ENCODE measurements at places on chromosomes 5 and 9.

DNA sequence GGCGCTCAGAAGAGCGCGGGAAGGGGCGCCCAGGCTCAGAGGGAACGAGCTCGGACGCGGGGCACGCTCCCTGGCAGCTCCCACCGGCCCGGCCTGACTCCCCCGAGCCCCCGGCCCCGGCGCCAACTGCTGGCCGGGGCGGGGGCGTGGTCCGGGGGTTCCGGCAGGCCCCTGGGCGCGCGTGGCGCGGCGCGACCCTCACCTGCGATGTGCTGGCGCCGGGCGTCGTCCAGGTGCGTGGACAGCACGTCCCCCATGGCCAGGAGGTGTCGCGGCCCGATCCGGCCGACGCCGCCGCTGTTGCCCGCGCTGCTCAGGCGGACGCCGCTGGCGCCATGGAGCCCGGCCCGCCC lies 43.5 kb upstream of the STXBP1 start:
- no peak for DNase-seq

DNA sequence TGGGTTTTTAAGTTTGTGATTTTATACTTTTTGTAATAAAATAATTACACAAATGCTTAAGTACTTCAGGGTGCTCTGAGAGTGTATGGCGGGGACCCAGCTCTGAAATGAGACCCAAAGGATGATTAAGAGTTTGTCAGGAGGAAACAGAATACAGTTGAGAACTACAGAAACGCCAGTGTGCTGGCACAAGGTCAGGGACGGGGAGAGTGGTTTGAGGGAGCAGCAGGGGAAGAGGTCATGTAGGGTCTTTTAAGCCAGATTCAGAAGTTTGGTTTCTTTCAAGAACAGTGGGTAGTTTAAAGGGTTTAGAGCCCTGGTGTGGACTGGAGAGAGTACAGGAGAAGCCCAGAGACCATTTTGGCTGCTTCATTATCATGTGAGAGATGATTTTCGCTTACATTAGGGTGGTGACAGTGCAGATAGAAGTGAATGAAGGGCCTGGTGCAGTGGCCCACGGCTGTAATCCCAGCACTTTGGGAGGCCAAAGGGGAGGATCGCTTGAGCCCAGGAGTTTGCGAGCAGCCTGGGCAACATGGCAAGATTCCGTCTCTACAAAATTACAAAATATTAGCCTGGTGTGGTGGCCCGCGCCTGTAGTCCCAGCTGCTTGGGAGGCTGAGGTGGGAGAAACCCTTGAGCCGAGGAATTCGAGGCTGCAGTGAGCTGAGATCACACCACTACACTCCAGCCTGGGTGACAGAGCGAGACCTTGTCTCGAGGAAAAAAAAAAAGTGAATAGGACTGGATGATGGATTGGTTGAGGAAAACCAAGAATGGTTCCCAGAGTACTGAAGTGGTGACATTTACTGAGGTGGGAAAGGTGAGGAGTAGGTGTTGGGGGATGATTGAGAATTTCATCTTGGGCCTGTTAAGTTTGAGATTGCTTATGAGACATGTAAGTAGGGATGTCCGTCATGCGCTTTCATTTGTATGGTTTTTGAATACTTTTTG lies 1.4 kb upstream of the ETF1 start:
- peak; percentile 50 for DNase-seq

DNA sequence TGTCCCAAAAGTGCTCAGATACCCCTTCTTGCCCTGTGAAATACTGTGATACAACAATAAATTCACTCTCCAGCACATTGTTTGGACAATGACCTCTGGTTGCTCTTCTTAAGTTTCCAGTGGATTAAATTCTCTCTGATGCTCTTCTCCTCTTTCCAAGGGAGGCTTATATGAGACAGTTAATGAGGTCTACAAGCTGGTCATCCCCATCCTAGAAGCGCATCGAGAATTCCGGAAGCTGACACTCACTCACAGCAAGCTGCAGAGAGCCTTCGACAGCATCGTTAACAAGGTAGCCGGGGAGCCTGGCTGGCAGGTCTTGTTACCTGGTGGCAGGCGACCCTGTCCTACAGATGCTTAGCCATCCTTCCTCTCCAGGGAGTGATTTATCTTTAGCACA lies 226.5 kb downstream of the DOCK8 start:
- DNase-seq: no peak

DNA sequence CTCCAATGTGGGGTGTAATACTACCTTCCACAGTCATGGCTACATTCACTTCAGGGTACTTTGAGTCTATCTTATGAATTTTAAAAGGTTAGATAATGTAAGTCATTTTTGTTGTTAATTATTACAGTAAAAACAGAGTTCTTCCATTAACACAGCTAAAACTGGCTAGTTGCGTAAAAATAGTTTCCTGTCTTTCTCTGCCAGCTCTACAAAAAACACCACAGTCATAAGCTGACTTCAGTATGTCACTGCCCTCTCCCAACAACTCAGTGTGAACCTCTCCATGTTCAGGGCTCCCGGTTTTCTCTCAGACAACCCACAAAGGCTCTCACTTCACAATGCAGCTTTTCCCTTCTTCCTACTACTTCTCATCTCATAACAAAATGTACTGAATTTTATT lies 84.8 kb upstream of the ITGA1 start:
- no peak for DNase-seq

- DNase-seq: no peak
These were observed 262.9 kb upstream of the DMAC1 start for GRCh38 chr9:8062459-8062858.

GRCh38 chr9:70324963-70325362 lies 66.2 kb downstream of the SMC5 start:
- no peak for DNase-seq

GRCh38 chr5:78355561-78355960 lies 4.9 kb upstream of the SCAMP1 start:
- DNase-seq: no peak

DNA sequence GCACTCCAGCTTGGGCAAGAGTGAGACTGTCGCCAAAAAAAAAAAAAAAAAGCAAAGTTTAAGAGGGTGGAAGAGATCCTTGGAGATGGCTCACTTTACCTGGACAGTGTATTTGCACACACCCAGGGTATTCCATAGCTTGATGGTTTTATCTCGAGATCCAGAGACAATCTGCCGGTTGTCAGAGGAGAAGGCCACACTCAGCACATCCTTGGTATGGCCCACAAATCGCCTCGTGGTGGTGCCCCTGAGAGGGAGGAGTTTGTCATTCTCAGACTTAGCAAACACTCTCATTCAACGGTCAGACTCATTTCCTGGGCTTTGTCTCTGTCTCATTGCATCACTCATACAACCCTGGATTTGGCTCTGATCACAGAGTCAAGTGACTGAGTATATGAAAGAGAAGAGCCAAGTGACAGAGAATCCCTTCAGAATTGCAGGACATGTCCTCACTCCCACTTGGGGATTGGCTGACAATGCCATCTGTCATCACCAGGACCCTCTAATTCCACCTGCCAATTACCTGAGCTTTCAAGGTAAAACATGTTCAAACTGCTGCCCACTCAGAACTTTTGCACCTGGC lies 2.2 kb downstream of the RACK1 start:
- no peak for DNase-seq

- no peak for DNase-seq
These were observed 96.8 kb downstream of the FBXO4 start for GRCh38 chr5:42021923-42022322.

- no peak for DNase-seq
These were observed 16.1 kb downstream of the PCSK5 start for GRCh38 chr9:75906531-75906930.

DNA sequence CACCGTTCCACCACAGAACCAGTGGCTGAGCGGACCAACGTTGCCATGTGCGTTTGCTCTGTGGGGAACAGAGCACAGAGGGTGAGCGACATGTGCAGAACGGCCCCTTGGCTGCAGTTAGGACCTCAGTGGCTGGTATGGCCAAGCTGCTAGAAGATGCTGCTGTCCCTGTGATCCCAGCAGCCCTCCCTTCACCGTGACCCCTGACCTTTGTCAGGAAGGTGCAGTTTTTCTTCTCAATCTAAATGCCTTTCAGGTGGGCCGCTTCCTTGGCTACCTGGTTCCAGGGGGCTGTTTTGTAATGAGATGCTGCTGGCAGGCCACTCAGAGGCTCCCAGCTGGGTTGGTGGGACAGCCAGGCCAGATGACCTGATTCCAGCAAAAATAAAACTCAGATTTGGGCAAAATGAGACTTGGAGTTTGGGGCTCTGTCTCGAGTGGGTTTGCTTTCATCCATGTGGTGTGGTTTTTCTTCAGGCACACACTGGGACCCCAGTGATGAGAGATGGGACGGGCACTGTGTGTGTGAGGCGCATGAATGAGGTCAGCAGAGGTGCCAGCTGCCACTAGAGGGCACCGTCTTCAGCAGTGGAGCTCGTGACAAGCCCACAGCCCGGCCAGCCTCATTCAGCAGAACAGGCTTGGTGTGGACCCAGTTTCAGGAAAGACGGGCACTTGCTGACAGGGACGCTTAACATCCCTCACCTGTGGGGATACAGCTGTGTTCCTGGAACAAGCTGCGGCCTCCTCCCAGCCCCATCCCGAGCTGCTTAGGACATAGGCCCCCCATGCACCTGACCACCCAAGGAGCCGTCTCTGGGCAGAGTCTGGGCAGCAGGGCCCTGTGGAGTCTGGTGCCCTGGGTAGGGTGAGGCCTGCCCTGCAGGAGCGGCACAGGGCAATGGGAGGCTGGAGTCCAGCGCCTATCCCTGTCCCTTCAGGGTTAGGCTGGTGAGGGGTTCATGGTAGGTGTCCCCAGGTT lies 4.1 kb downstream of the MRPS2 start:
- DNase-seq: peak; percentile 65

DNA sequence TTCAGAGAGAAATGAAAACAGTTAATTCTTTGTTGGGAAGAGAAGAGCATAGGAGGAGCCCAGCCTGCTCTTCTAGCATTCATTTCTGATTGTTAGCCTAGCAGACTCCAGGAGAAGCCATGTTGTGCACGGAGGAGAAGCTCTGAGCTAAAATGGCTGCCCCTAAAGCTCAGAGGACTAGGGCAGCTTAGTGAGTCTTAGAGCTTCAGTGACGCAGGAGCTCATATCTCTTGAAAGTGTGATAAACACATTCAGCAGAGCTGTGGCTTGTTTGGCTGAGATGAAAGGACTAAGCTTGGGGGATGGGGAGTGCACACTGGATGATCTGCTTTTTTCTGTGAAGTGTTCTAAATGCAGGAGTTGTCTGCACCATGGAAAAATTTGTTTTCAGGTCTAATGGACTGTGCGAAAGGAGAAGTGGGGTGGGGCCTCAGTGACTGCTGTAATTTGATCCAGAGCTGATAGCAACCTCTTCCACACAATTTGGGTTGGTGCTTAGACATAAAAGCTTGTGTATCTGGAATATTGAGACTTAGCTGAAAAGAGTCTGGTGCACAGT lies 58.5 kb downstream of the ZNF462 start:
- no peak for DNase-seq

- DNase-seq: no peak
These were observed 396.4 kb downstream of the TMEM232 start for GRCh38 chr5:110329955-110330525.

DNA sequence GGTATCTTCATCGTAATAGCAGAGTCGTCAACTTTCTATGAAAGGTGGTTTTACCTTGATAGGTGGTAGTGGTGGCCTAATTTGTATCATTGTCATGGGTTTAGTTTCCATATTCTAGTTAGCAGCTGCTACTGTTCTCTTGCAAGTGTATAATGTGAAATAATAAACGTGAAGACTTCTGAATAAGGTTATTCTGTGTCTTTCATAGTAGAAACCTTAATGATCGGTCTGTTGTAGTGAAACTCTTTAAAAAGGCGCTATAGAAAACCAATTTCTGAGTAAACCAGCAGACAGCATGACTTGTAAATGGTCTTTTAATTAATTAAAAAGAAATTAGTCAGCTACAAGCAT lies 1.6 kb downstream of the SET start:
- DNase-seq: no peak

GRCh38 chr5:10580531-10581423 lies 16.9 kb downstream of the ANKRD33B start:
- DNase-seq: no peak

GRCh38 chr5:80206282-80206681 lies 49.6 kb downstream of the SERINC5 start:
- DNase-seq: no peak

DNA sequence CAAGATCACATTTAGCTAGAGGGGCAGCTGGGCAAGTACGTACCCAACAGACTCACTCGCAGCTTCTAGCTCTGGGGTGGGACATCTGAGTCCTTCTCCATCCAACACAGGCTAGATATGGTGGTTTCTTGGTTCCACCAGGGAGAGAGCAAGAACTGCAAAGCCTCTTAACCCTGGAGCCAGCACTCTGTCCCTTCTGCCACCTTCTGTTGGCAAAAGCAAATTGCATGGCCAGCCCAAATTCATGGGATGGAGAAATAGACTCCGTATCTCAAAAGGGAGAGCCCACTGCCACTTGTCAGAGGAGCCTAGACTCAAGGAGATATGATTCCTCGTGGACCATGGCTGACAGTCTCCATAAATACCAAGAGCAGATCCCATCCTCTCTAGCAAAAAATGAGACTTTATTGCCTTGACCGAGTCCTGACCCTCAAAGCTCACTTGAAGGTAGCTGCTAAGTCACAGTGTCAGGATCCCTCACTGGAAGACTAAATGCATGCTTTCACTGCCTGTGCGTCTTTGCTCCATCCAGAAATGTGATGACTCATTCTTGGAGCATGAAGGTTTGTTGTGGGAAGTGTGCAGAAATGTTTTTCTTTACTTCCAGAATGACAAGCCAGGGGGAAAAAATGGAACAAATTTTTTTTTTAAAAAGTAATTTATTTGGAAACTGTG lies 28.8 kb upstream of the ROR2 start:
- no peak for DNase-seq

DNA sequence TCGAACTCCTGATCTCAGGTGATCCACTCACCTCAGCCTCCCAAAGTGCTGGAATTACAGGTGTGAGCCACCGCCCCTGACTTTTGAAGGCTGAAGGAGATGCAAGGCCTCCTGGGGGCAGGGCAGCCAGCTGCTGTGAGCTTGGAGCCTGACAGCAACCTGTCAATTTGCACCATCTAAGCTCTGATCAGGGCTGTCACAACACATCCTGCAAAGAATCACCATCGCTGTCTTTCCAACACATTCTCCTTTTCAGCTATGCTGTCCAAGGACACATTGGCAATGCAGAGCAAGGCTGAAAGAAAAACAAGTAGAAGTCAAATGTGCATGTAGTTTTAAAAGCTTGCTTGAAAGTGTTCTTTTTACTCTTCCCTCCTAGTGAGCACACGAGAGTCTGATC lies 54.6 kb downstream of the GNA14 start:
- DNase-seq: no peak

GRCh38 chr9:7507566-7508270 lies 291.9 kb downstream of the DMAC1 start:
- DNase-seq: no peak

- no peak for DNase-seq
These were observed 114.3 kb downstream of the KCTD16 start for GRCh38 chr5:144284931-144285502.

DNA sequence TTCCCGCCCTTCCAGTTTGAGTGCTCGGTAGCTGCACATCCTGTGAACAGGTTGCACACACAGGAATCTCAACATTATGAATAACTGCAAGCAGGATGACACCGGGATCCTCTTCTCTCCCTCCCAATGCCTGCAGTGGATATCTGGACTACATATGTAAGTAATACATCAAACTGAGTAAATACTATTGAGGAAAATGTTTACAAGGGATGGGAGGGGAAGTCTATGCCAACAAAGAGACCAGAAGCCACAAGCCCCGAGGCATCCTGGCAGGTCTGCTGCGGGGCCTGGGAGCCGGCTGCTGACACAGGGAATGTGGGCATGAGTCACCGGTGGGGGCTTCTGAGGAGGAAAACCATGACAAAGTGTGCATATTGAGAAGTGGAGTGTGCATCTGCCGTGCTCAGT lies 8.6 kb upstream of the ANKRD33B start:
- DNase-seq: peak; percentile 69

GRCh38 chr5:95081982-95082381 lies 202.9 kb downstream of the MCTP1 start:
- DNase-seq: no peak

GRCh38 chr9:70114898-70115297 lies 71.2 kb downstream of the MAMDC2 start:
- DNase-seq: no peak

All from SW 1271 (cell line).